ENCODE measurements at places on chromosomes 1 and 21. TPM values are rescaled to one million over a fixed set of nuclear protein-coding genes. Genes with fewer than 3 reads are reported as not detected.

GRCh38 chr1:165327538-165327937 lies 29.0 kb downstream of the LMX1A start:
- no peak for DNase-seq

GRCh38 chr1:111597426-111597825 lies 22.2 kb upstream of the RAP1A start:
- DNase-seq: no peak

DNA sequence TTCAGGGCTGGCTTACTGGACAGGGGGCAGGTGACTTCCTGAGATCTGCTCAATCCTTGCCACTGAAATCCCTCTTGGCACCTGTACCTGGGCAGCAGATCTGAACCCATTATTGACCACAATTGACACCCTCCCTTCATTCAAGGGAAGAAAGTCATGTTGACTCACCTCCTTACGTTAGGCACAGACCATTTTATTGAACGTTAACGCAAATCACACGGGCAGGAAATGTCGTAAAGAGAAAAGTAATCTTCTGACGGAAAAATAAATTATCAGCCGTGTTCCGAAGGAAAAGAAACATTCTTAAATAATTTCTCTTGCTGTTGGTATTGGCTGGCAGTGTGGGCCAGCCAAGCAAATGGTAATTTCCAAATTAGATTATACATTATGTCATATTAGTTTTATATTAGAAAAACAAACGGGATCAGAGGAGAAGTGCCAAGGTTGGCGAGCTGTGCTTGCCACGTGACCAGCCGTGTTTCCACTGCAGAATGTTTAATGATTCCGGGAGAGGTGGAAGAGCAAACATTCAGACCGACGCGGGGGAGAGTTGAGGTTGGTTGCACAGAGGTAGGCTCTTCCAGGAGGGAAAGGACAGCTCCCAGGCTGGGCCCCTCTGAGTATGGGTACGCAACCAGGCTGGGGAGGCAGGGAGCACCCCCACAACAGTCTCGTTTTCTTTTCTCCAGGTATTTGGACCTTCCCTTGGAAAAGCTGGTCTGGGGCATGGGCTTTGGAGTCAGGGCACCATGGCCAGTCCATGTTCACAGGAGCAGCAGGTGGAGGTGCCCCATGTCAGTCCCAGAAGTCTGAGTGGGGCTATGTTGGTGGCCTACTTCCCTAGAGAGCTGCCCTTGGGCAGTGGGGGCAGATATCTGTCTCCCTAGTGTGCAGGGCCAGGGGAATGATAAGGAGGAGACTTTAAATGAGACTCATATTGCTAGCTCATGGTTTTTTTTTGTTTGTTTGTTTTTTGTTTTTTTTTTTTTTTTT lies 121.1 kb downstream of the FOXD2 start:
- DNase-seq: no peak

DNA sequence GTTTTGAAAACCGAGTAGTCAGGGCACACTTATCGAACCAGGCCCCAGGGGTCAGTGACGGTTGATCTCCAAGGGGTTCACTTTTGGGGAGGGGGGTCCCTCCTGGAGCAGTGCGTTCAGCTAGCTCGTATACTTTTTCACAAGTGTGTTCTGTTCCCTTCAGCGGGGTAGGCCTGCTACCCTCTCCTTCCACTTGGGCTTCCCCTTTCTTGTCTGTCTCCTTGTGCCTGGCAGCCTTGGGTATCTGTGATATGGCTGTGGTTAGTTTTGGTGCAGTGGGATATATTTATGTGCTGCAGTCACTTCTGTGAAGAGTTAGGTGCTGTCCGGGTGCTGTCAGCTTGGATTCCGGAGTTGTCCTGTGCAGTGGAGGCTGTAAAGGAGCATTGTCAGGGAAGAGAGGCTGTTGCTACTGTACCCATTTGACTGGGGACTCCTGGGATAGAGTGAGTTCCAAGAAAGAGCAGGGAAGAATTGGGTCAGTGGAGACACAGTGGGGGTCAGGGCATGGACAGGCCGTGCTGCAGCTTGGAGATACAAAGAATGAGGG lies 29.7 kb downstream of the ADARB1 start:
- DNase-seq: no peak

GRCh38 chr1:6521536-6521935 lies 30.1 kb upstream of the PLEKHG5 start:
- DNase-seq: no peak

DNA sequence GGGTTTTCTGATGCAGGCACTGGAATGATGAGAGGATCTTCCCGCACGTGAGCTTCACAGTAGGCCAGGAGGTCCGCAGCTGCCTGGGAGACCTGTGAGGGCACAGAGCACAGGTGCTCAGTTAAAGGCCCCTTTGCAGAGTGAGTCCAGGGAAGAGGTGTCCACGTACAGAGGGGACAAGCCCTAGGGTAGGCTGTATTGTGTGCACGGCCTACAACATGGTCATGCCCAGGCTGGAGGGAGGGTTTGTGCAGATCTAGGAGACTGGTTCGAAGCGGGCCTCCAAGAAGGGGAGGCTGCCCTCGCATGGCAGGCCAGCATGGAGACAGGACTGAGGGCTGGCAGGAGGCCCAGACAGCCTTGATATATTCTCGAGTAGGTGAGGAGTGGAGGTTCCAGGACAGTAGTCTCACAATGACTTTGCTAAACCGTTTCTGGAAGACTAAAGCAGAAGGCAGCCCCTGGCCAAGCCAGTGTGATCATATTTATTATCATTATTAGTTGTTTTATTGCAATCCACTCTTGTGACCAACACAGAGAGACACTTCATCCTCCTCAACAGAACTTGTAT lies 48.0 kb upstream of the B3GALNT2 start:
- no peak for DNase-seq

- no peak for DNase-seq
These were observed 54.7 kb downstream of the LHX8 start for GRCh38 chr1:75188892-75189291.

DNA sequence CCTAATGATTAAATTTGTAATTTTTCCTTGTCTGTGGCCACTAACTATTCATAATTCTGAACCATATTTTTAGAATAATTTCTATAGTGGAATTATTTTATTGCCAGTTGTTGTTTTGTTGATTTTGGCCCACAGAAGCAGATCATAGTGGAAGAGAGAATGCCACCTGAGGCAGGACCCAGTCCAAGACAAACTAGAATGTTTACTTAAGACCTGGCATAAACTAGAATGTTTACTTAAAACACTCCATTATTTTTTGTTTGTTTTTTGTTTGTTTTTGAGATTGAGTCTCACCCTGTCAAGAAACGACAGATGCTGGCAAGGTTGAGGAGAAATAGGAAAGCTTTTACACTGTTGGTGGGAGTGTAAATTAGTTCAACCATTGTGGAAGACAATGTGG lies 310.2 kb downstream of the MRPL39 start:
- DNase-seq: no peak

DNA sequence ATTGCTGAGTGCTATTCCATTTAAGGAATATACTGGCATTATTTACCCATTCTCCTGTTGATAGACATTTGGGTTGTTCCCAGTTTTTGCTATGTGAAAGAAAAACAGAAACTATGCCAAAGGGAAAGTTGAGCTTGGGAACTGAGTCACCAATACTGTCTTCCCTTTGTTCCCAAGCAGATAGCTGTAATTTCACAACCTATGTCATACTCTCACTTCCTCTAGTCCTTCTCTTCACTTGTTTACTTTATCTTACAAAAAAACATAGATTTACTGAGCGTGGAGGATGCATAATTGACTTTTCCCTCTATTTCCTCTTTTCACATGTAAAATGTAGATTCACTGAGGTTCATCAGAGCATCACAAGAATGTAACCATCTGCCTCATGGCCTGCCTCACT lies 32.4 kb upstream of the PGBD5 start:
- DNase-seq: no peak

DNA sequence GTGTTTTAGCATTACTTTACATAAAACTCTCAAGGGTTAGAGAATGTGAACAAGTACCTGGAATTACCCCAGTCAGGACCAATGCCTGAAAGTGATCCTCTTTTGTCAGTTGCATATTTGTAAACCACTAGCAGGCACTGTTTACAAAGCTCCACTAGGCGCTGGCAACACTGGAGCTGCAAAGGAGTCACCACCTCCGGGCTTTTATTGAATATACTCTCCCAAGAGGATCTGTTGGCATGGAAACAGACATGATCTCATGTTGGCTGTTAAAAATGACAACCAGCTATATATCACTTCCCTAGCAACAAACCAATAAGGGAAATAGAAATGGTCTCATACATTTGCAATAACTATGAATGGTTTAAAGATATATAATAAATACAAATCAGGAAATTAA lies 116.0 kb downstream of the TTLL7 start:
- peak; percentile 24 for DNase-seq

- no peak for DNase-seq
These were observed 1.9 kb upstream of the SFT2D2 start for GRCh38 chr1:168223681-168224540.

DNA sequence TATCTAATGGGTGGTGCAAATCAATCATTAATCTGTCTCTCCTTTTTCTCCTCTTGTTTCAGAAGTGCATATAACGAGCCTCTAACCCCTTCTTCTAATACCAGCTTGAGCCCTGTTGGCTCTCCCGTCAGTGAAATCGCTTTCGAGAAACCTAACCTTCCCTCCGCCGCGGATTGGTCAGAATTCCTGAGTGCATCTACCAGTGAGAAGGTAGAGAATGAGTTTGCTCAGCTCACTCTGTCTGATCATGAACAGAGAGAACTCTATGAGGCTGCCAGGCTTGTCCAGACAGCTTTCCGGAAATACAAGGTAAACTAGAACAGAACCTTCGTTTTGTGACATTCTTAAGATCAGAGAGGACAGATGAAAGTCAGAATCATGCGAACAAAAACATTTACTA lies 25.3 kb upstream of the VAMP3 start:
- DNase-seq: no peak

- DNase-seq: no peak
These were observed 3.9 kb downstream of the FNDC7 start for GRCh38 chr1:108716437-108717230.

GRCh38 chr21:31706562-31706961 lies 25.4 kb downstream of the SCAF4 start:
- DNase-seq: no peak

- peak; percentile 10 for DNase-seq
These were observed 226.5 kb downstream of the SMYD3 start for GRCh38 chr1:246280551-246280950.

DNA sequence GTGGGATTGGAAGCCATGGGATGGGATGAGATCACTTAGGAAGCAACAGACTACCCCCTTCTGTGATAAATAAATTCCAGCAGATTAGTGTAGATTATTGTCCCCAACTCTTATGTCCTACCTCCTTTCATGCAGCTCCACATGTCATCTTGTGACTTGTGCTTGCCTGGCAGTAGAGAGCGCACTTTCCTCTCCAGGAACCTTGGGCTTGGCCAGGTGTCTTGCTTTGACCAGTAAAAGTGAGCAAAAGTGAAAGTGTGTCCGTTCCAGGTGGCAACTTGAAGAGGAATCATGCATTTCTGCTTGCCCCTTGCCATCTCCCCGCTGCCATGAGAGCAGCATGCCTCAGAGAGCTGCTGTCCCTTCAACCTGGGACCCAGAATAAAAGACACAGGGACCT lies 122.9 kb upstream of the ERG start:
- DNase-seq: no peak

Gene SUSD4
- 0.59 TPM for total RNA-seq

Gene FLG2
- total RNA-seq: not detected

Gene CLCA4
- not detected for total RNA-seq

Gene KCNJ9
- 0.05 TPM for total RNA-seq

Gene HSF2BP
- total RNA-seq: 0.59 TPM

Gene CDC20
- 355 TPM for total RNA-seq

Gene S100A14
- 252 TPM for total RNA-seq

Gene RAB7B
- 0.22 TPM for total RNA-seq

Data from HCT116 (cell line).